Epithelial cell of proximal tubule (primary cell): ENCODE measurements at places on chromosomes 12 and 14. TPM values are rescaled to one million over a fixed set of nuclear protein-coding genes. Genes with fewer than 3 reads are reported as not detected.

CFAP251 gene
- 2.2 and 4.6 TPM in 2 replicates for total RNA-seq

COX8C gene
- total RNA-seq: not detected in 2 replicates

RPGRIP1 gene
- 0.07 TPM in 1 of 2 replicates, not detected in the other for total RNA-seq

RTL1 gene
- 0.06 TPM in 1 of 2 replicates, not detected in the other for total RNA-seq

SLC15A4 gene
- 49.6 and 59.9 TPM in 2 replicates for total RNA-seq

HOXC9 gene
- 9.9 and 11.0 TPM in 2 replicates for total RNA-seq

TMED8 gene
- 9.9 and 10.1 TPM in 2 replicates for total RNA-seq

ADAM20 gene
- not detected in 2 replicates for total RNA-seq

TCL1B gene
- total RNA-seq: not detected in 2 replicates

MYH6 gene
- total RNA-seq: not detected in 2 replicates

FOXG1 gene
- 0.06 and 0.14 TPM in 2 replicates for total RNA-seq

ADCY6 gene
- 13.5 and 21.6 TPM in 2 replicates for total RNA-seq

CLEC4C gene
- total RNA-seq: not detected in 2 replicates

C14orf132 gene
- total RNA-seq: 1.7 and 4.0 TPM in 2 replicates

PKP2 gene
- 6.5 and 13.4 TPM in 2 replicates for total RNA-seq

TAS2R7 gene
- not detected in 2 replicates for total RNA-seq

CLEC2D gene
- 1.7 and 3.2 TPM in 2 replicates for total RNA-seq

TARBP2 gene
- 51.9 and 78.2 TPM in 2 replicates for total RNA-seq

INSM2 gene
- total RNA-seq: not detected in 2 replicates

KLRD1 gene
- not detected in 2 replicates for total RNA-seq

RNASE3 gene
- not detected in 2 replicates for total RNA-seq

LAG3 gene
- not detected in 2 replicates for total RNA-seq

GLTP gene
- total RNA-seq: 35.1 and 43.5 TPM in 2 replicates

DHRS4 gene
- total RNA-seq: 33.1 and 43.7 TPM in 2 replicates
